ENCODE measurements at places on chromosomes 4 and X. TPM values are rescaled to one million over a fixed set of nuclear protein-coding genes. Genes with fewer than 3 reads are reported as not detected.

DNA sequence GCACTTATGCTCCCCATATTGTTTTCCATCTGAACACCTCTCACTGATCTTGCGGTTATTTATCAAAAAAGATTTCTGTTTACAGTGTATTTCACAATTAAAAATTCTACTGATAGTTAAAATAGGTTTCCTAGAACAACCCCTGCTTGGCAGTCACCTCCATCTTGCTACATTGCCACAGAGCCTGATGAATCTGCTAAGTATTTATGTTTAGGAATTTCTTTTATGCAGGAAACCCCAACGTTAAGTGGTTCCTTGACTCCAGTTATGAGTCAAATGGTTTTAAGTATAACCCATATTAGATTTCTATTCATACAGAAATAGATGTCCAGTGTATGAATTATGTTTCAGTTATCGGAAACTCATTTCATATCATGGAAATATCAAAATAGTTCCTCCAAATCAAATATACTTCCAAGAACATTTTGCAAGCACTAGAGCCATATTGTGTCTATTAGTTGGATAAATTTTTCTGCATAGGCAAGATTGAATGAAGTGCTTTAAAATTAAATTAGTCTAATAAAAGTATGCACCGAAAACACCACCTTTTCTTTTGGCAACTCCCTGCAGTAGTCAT is 20.6 kb downstream of the GALNT7 start:
- no peak for DNase-seq

The OPHN1 gene
- total RNA-seq, result 6.8 TPM

GRCh38 chr4:6426571-6427438 is 45.6 kb downstream of the PPP2R2C start:
- DNase-seq, result no peak

- no peak for DNase-seq
Observed at GRCh38 chr4:1266881-1267763, 18.2 kb upstream of the CTBP1 start.

DNA sequence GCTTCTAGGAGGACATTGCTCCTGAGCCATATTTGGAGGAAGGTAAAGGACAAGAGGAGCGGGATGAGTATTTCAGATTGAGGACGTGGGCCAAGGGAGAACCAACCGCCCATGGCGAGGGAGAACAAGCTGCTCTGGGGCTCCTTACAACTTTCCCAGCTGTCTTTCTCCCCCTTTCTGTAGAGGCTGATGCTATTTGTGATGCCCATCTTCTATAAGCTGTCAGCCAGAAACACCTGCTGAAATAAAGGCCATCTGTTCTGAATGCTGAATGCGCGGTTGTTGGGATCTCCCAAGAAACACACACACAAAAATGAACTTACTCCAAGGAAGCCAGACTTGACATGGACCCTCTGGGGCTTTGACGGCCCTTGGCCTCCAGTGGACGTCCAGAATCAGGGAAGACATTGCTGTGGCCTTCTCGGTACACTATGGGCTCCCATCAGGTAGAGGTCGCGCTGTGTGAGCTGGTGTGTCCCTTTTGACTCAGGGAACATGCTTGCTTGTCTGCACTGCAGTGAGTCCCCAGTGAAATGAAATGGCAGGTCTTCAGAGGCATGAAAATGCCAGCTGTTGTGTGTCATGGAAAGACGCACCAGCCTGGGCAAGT is 30.9 kb downstream of the RWDD4 start:
- no peak for DNase-seq

GRCh38 chrX:153828723-153829548 is 1.4 kb downstream of the PDZD4 start:
- DNase-seq, result no peak

- DNase-seq, result peak; percentile 55
Observed at GRCh38 chr4:143375326-143376073, 38.8 kb downstream of the GAB1 start.

Data from aorta (tissue), 5 donors.